ENCODE measurements at places on chromosomes 3 and 15.

- no peaks in the 10 kb centered on the region for H3K27me3 ChIP-seq
- no peak for DNase-seq
- H3K36me3 ChIP-seq, result no peaks in the 10 kb centered on the region
- H3K4me1 ChIP-seq, result no peaks in the 10 kb centered on the region
- no peak overlapping the region for H3K27ac ChIP-seq
These were observed 293.1 kb downstream of the GBE1 start for GRCh38 chr3:81468391-81468790.

DNA sequence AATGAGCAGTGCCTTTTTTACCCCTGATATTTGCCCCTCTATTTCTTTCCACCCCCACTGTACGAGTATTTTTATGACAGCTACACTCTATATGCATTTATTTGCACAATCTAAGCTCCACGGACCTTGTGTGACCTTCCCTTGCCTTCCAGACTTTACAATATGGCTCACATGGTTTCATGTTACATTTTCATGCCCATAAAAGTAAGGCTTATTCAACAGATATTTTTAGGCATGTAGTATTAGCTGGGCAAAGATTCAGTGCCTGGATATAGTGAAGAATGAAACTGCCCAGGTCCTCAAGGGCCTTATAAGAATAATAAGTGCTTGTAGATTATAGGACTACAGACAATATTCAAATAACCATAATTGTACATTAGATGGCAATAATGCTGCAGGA lies 481.9 kb upstream of the CNTN4 start:
- DNase-seq, result no peak
- H3K27ac ChIP-seq, result no peak overlapping the region
- H3K27me3 ChIP-seq, result no peaks in the 10 kb centered on the region

- no peaks in the 10 kb centered on the region for H3K36me3 ChIP-seq
- DNase-seq, result no peak
- peaks cover 19% of the 10 kb centered on the region for H3K4me1 ChIP-seq
- no peak overlapping the region for H3K27ac ChIP-seq
These were observed 9.9 kb downstream of the MYD88 start for GRCh38 chr3:38148311-38148882.

GRCh38 chr15:79896634-79897379 lies at the start of gene MTHFS:
MTHFS (minus strand) TSS chr15:79897014; CDS start chr15:79896988, 26 bp downstream.
- DNase-seq, result peak; percentile 81
- H3K36me3 ChIP-seq, result peaks cover 2% of the 10 kb centered on the region
- no peaks in the 10 kb centered on the region for H3K27me3 ChIP-seq
- peaks cover 20% of the 10 kb centered on the region for H3K4me1 ChIP-seq

DNA sequence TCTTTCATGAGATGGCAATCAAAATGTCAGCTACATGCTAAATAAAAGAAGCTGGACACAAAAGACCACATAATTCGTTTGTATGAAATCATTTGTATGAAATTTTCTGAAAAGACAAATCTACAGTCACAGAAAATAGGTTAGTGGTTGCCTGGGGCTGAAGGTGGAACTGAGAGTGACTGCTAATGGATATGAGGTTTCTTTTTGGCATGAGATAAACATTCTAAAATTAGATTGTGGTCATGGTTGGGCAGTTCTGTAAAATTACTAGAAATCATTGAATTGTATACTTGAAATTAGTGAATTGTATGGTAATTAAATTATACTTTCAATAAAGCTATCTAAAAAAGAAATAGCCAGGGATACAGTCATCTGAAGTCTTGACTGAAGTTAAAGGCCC lies 2.7 kb upstream of the DMXL2 start:
- H3K4me3 ChIP-seq, result no peak overlapping the region
- H3K27me3 ChIP-seq, result peaks cover 7% of the 10 kb centered on the region
- H3K36me3 ChIP-seq, result no peaks in the 10 kb centered on the region
- no peak for DNase-seq

GRCh38 chr3:177665122-177665808 lies 468.0 kb upstream of the TBL1XR1 start:
- H3K4me1 ChIP-seq, result no peaks in the 10 kb centered on the region
- H3K27me3 ChIP-seq, result no peaks in the 10 kb centered on the region

Measured in T-cell (primary cell).